GM06990 (cell line): ENCODE measurements at places on chromosomes 1 and 21.

DNA sequence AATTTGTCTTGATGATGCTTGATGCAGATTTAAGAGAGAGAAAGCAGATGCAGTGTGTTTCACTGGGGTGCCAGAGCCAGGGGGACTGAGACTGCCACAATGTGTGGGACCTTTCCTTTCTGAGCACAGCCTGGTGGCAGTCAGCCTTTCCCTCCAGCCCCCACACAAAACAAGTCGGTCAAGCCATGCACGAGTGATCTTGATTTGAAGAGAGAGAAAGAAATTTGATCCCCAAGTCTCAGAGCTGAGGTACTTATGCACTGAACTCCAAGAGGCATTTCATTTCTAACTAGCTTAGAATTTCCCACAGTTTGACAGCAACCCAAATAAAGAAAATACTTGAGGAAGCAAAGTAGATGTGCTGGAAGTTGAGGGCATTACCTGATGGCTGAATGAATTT is 193.8 kb downstream of the ST6GALNAC3 start:
- DNase-seq: no peak

DNA sequence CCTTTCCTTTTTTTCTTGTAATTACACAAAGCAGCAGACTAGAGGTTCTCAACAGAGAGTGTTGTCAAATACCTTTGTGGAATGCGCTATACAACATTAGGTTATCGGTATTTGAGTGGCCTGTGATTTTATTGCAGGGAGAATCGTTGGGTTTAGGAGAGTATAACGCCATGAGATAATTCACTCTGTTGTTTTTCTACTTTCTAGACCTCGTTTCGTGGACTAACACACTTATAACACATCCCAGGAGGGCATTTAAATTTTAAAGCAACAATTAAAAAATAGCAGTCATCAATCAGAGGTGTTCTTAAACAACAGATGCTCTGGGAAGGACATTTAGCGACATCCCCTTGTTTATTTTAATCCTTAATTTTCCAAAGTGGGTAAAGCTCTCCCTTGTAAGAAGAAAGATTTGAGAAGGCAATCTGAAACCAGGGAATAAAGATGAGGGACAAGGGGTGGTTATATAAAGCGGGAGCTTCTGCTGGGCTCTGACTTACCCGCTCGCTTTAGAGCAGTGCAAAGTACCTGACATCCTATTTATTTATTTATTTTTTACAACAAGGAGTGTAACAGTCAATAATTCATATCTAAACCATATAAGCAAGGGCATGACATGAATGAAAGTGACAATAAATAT is 4.9 kb downstream of the PBX1 start:
- no peak for DNase-seq

DNA sequence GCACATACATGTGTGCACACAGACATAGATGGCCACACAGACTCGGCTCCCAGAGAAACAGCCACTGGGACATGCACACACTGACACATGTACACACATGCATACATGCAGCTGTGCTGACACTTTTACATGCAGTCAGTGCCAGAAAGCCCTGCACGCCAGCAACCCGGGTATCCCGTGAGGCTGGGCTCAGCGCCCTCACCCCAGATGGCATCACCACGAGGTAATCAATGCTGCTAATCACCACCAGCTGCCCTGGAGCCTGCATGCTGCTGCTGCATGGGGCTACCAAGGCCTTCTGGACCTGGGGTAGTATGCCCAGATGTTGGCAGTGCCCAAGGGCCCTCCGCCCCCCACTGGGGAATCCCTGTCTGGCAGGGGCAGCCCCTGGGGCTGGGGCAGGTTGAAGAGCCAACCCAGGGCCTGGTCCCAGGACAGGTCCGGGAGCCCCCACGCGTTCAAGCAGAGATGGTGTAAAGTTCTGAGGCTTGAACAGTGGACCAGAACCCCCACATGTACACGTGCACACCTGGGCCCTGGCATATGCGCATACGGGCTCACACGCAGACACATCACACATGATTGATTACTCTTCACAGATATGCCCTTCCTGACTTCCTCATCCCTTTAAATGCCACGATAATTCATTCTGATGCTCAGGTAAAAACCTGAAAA is 2.7 kb upstream of the COL16A1 start:
- DNase-seq: no peak

DNA sequence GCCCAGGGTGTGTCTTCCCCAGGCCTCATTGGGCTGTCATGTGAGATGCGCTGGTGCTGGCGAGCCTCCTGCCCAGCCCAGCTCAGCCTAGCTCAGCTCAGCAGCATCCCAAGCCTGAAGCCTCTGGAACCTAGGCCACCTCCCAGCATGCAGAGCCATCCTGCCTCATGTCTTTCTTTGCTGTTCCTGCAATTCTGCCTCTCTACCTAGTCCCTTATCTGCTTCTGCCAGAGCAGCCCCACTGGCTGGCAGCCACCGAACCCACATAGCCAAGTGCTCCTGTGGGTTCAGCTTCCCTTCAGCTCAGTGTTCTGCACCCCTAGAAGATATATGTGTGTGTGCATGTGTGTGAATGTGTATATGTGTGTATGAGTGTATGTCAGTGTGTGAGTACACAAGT is 291.5 kb upstream of the VAMP3 start:
- no peak for DNase-seq

GRCh38 chr1:74425676-74426075 is 86.7 kb downstream of the LRRC53 start:
- DNase-seq: no peak

- DNase-seq: no peak
Measured at GRCh38 chr1:43849670-43850069, 83.9 kb upstream of the ARTN start.
